ENCODE measurements at places on chromosomes 16 and 17.

DNA sequence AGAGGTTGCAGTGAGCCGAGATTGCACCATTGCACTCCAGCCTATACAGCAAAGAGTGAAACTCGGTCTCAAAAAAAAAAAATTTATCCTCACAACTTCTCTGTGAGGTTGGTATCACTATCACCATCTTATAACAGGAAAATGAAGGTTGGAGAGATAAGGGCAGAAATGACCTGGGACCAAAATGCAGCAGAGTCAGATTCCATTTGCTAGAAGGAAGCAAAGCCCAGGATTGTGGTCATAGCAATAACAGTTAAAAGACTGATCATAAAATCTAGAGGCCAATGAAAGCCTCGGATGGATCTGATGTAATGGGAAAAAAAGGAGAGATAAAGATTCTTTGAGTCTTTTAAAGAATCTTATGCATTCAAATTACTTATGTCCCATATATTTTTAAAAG lies 69.6 kb upstream of the TEKT1 start:
- no peak for DNase-seq

GRCh38 chr17:47902039-47902744 lies 6.2 kb downstream of the SP2 start:
- DNase-seq, result no peak

GRCh38 chr17:29589524-29590410 lies at the start of gene GIT1:
Gene GIT1 (minus strand): TSS chr17:29589648. CDS start chr17:29589378, 270 bp downstream.
- DNase-seq, result no peak

- no peak for DNase-seq
Measured at GRCh38 chr16:83915081-83915480, 16.2 kb downstream of the MLYCD start.

GRCh38 chr16:67678354-67679023 lies 11.9 kb downstream of the C16orf86 start:
- DNase-seq, result no peak

DNA sequence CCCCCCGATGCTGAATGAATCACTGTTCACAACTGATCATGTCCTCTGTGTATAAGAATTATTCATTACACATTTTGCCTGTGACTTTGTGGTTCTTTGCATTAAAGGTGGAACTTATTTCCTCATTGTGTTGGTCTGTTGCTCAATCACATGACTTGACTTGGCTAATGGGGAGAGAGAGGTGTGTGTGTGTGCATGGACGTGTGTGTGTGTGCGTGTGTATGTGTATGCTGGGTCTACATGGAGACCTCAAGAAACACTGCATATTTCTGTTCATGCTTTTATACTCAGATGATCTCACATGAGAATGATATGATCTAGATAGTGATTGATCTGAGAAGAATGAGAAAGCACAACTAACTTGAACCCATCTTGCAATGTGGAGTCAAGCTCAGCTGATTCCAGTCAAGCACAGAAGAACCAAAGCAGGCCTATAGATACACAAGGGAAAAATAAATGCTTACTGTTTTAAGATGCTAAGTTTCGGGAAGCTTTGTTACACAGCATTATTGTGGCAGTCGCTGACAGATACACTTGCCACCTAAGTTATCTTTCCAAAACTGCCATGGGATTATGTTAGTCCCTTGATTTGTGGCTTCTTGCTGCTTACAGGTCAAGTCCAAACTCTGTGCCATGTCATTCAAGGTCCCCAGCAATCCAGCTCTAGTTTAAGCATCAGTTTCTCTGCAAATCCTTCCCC lies 167.9 kb upstream of the ZFHX3 start:
- DNase-seq, result no peak

GRCh38 chr17:6423931-6424330 lies 11.0 kb downstream of the AIPL1 start:
- no peak for DNase-seq

DNA sequence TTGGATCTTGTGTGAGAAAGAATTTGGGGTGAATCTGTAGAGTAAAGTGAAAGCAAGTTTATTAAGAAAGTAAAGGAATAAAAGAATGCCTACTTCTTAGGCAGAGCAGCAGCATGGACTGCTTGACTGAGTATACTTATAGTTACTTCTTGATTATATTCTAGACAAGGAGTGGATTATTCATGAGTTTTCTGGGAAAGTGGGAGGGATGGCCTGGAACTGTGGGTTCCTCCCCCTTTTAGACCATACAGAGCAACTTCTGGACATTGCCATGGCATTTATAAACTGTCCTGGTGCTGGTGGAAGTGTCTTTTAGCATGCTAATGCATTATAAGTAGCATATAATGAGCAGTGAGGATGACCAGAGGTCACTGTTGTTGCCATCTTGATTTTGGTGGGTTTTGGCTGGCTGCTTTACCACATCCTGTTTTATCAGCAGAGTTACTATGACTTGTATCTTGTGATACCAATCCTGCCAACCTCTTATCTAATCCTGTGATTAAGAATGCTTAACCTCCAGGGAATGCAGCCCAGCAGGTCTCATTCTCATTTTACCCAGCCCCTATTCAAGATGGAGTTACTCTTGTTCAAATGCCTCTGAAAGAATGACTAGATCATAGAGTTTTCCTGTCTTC lies 58.7 kb downstream of the HSD17B2 start:
- DNase-seq, result no peak

GRCh38 chr17:78250891-78251772 lies 19.7 kb downstream of the TMEM235 start:
- DNase-seq, result no peak

DNA sequence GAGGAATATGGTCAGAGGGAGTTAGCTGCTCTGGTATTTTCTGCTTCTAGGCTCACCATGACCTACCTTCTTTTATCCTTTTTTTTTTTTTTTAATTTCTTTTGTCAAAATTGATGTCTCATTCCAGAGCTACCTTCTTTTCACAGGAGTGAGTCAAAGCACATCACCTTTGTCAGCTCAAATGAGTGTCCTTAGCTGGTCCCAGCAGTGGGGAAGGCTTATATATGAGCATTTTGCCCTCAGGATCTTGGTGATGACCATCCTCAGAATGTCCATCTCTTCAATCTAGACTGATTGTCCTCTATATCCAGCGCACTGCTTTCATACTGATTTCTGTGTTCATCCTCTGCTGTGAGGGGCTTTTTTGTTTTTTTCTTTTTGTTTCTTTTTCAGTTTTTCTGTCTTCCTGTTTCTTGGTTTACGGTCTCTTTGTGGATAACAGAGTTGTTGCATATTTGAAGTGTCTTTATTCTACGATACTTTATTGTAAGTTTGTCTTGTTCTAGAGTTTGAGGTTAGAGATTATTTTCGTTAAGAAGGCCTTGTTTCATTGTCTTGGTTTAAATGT lies 24.9 kb downstream of the CBFB start:
- no peak for DNase-seq

GRCh38 chr16:84339311-84339710 lies 29.0 kb upstream of the ATP2C2 start:
- no peak for DNase-seq

DNA sequence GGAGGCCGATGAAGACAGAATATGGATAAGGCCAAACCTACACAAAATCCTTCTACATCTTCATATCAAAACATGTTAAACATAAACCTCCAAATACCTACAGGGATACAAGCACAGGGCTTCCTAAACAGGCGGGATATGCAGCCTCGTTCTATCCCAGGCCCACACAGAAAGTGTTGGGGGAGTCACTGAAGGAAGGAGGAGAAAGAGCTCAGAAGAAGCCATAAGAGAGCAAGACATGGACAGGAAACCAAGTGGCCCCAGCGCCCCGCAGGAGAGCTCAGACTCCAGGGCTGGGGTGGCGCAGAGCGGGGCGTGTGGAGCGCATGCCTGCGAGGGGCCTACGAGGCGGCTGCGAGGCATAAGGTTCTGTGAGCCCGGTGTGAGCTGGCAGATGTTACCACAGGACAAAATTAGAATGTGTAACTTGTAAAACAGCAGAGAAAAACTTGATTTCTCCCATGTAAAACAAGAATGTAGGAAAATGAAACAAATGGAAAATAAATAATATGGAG lies 11.0 kb upstream of the FASN start:
- DNase-seq, result no peak

- no peak for DNase-seq
Measured at GRCh38 chr17:42685831-42686230, 3.5 kb downstream of the CNTNAP1 start.

DNA sequence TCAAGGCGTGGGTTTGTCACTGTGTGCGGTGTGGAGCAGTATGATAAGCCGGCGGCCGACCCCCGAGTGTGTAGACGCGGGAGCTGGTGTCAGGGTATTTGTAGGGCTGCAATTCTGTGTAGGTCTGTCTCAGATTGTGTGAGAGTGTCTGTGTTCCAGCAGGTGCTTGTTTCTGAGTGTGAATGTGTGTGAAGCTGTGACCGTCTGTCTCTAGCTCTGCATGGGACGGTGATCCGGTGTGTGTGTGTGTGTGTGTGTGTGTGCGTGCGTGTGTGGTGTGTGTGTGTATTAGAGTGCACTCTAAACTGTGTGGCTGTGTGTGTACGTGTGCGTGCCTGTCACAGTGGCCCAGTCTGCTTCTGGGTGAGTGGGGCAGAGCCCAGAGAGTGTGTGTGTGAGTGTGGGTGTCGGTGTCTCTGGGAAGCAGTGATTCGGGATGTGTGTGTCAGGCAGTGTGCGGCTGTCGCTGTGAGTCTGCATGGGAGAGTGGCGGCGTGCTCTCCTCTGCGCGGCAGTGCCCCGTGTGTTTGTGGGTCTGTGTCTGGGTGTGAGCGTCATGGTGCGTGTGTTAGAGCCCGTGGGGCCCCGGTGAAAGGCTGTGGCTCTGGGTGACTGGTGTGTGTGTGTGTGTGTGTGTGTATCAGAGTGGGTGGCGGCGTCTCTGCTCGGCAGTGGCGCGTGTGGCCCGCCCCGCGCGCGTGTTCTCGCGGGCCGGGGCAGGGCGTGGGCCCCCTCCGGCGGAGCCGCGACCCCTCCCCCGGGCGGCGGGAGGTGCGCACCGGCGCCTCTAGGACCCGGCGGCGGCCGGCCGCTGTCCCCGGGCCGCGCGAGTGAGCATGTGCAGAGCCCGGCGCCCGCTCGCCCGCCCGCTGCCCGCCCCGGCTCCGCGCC lies at the start of gene WSCD1:
Gene WSCD1 (plus strand): TSS at position 841 of the 891 bp plus-strand sequence. CDS start 10,280 bp downstream, outside the sequence.
- no peak for DNase-seq

DNA sequence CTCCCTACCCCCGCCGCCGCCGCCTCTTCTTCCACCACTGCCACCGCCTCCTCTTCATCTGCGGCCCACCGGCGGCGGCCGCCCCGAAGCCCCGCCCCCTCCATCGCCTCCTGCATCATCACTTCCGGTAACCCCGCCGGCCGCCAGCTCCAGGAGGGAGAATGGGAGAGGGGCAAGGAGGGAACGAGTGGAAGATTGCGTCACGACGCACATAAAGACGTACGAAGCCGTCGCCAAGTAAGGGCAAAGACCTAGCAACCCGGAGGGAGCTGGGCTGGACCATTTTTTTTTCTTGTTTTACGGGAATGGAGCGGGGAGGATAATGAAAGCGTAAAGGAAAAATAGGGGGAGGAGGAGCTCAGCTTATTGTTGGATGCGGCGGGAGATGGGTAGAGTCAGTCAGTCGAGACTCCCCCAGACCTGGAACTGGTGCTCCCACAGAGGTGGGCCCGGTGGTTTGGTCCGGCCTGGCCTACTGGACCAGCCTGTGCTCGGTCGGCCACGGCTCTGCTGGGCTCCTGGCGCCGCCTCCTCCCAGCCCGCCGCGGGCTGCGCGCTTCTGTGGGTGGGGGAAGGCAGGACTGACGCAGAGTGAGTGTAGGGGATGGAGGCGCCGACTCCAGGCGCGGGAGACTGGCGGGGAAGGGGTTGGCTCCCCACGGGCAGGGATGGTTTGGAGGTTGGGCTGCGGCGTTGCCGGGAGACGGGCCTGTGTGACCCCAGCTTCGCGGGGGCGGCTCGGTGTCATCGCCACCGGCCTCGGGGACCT lies at the start of the genes DCUN1D3 and LYRM1:
Gene DCUN1D3 (minus strand): TSS at position 60 of the 769 bp plus-strand sequence. CDS start 37,820 bp downstream, outside the sequence.
Gene LYRM1 (plus strand): TSS at position 473 of the 769 bp plus-strand sequence. CDS start 14,785 bp downstream, outside the sequence.
- peak; percentile 97 for DNase-seq

DNA sequence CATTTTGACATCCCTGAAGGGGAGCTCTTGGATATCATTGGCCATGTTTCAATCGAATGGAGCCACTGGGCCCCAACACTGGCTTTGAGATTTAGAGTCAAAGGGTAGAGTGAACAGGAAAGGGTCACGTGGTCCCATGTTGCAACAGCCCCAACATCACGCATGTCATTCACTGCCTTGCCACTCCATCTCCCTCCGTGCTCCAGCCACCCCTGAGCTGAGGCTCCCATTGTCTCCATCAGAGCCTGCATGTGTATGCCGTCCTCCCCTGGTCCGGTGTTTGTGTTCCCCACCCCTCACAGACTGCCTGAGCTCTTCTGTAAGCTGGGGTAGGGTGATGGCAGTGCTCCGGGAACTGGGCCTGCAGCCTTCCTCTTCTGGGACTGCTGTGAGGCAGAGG lies 12.1 kb downstream of the NFE2L1 start:
- DNase-seq, result no peak

DNA sequence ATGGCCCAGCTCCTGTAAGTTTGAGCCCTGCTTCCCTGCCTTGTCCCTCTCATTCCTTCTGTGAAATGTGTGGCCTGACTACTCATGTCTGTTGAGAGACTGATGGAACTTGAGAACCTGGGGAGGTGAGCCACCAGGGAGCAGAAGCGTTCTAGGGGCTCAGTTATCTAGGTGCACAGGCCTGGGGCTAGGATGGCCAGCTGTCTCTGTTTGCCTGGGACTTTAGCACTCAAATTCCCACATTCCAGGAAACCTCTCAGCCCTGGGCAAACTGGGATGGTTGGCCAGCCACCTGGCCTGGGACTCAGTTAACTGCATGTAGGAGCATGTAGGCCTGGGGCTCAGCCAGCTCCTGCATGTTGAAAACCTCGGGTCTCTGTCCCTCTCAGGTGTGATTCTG lies 9.3 kb upstream of the EPN3 start:
- DNase-seq, result no peak

- no peak for DNase-seq
Measured at GRCh38 chr17:58402679-58403078, 14.7 kb downstream of the RNF43 start.

DNA sequence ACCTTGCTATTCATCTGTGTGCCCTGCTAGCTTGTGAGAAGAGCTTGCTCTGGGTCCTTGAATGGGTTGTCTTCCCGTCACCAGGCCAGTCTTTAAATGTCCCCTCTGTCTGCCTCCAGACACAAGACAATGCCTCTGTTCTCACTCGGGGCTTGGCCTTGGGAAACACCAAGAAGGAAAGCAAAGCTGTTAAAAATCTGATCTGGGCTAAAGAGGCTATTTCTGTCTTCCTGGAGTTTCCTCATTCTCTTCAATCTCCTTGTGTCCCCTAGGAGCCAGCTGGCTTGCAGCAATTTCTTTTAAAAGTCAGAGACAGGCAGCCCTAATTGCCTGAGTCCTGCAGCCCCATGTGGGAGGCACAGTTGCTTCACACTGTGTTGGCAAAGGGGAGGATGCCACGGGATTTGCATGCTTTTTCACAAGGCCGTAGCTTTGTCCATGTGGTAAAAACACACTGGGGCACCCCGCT lies 2.5 kb downstream of the DNAI2 start:
- DNase-seq, result no peak

GRCh38 chr16:181565-182021 lies 1.3 kb downstream of the HBQ1 start:
- no peak for DNase-seq

DNA sequence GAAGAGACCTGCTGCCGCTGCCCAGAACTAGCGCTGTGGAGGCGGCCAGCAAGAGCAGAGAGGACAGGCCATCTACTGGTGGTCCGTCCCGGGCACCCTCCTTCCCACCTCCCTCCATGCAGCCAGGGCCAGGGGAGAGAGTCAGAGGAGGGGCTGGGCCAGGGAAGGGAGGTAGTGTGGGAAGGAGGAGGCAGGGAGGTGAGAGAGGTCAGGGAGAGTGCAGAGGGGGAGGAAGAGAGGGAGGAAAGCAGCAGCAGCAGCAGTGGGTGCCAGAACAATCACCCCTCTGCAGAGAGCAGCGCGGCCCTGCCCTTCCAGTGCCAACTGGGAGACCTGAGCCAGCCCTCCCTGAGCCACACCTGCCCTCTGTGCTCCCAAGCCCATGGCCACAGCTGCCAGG lies 6.6 kb downstream of the C16orf95 start:
- no peak for DNase-seq

- DNase-seq, result no peak
Measured at GRCh38 chr17:56977673-56978395, at the start of gene SCPEP1. Gene SCPEP1 (plus strand): TSS chr17:56978131. CDS start chr17:56978160, 29 bp downstream.
